ENCODE measurements at places on chromosomes 4 and X. TPM values are rescaled to one million over a fixed set of nuclear protein-coding genes. Genes with fewer than 3 reads are reported as not detected.

- no peaks in the 10 kb centered on the region for H3K36me3 ChIP-seq
- no peaks in the 10 kb centered on the region for H3K4me1 ChIP-seq
- H3K27me3 ChIP-seq = no peaks in the 10 kb centered on the region
- no peak overlapping the region for H3K27ac ChIP-seq
- no peak for DNase-seq
- H3K4me3 ChIP-seq = no peak overlapping the region
Measured at GRCh38 chr4:47287735-47288134, 175.8 kb downstream of the COMMD8 start.

- no peaks in the 10 kb centered on the region for H3K4me1 ChIP-seq
- H3K27me3 ChIP-seq = no peaks in the 10 kb centered on the region
- H3K27ac ChIP-seq = no peak overlapping the region
- H3K4me3 ChIP-seq = no peak overlapping the region
- DNase-seq = no peak
Measured at GRCh38 chrX:136086521-136086920, 60.8 kb upstream of the FHL1 start.

The CXCL11 gene
- total RNA-seq = 1.1 TPM

The LRAT gene
- not detected for total RNA-seq

- H3K36me3 ChIP-seq = no peaks in the 10 kb centered on the region
- H3K4me1 ChIP-seq = peaks cover 6% of the 10 kb centered on the region
- DNase-seq = no peak
- no peak overlapping the region for H3K4me3 ChIP-seq
Measured at GRCh38 chrX:153409414-153410101, 1.7 kb upstream of the ZFP92 start.
